ENCODE measurements at places on chromosomes 12 and 14. TPM values are rescaled to one million over a fixed set of nuclear protein-coding genes. Genes with fewer than 3 reads are reported as not detected.
A peak's percentile ranks its signal among the peaks of the same experiment; 100 is the strongest.

ABCC9 gene
- total RNA-seq = 0.05 TPM

DNA sequence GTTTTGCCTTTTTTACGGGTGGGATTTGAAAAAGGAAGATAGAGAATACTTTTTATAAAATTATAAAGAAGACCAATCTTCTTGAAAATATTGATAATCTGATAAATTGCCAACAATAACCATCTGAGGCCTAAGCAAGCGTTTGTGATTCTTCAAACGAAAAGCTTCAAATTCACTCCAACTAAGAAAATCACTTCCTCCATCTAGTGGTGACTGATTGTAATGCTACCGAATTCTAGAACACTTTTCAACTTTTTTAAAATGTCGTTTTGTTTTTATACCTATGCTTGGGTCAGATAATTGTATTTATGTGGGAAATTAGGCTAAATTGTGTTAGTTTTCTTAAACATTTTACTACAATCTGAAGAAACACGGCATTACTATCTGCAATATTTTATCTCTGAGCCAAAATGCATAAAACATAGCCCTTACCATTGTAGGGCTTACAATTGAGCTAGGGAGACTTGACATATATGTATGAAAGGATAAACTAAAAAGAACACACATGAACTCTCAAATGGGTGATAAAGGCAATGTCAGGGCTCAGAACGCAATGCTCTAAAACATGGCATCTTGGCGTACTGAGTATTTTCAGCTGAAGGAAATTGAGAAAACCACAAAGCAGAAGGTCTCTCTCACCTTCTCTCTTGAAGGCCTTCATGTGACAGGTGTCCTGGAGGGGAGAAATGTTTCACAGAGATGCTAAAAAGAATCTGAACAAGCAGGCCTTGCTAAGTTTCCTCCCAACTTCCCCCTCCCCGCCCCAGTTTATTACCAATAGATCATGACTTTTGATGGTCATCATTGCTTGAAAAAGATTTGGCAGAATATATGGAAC lies 36.8 kb upstream of the G2E3 start:
- DNase-seq = peak; percentile 55
- H3K27me3 ChIP-seq = no peaks in the 10 kb centered on the region
- no peak overlapping the region for H3K4me3 ChIP-seq
- peaks cover 4% of the 10 kb centered on the region for H3K4me1 ChIP-seq
- H3K27ac ChIP-seq = no peak overlapping the region

GRCh38 chr14:89719366-89720075 lies 235.0 kb downstream of the EFCAB11 start:
- no peaks in the 10 kb centered on the region for H3K36me3 ChIP-seq
- H3K27ac ChIP-seq = peak overlapping the region; percentile 70
- DNase-seq = no peak
- peaks cover 72% of the 10 kb centered on the region for H3K4me1 ChIP-seq
- H3K4me3 ChIP-seq = no peak overlapping the region

- no peak for DNase-seq
- no peak overlapping the region for H3K27ac ChIP-seq
- no peak overlapping the region for H3K4me3 ChIP-seq
- H3K27me3 ChIP-seq = no peaks in the 10 kb centered on the region
- no peaks in the 10 kb centered on the region for H3K36me3 ChIP-seq
Observed at GRCh38 chr14:51224551-51224950, 15.5 kb upstream of the TMX1 start.

GRCh38 chr14:23056145-23056955 lies 970 bp downstream of the CDH24 start:
- DNase-seq = peak; percentile 65
- H3K27me3 ChIP-seq = no peaks in the 10 kb centered on the region
- H3K36me3 ChIP-seq = peaks cover 8% of the 10 kb centered on the region
- peak overlapping the region; percentile 23 for H3K4me3 ChIP-seq

DNA sequence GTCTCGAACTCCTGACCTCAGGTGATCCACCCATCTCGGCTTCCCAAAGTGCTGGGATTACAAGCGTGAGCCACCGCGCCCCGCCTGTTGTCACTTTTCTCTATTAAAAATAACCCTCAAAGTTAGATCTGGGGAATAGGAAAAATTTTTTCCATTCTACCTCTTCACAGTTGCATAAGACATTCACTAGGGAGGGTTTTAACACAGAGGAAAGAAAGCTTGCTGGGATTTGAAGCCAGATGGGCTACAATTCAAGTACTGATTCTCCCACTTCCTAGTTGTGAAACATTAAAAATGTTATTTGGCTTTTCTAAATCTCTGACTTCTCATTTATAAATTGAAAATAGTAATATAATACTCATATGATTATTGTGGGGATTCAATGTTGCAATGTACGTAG lies 23.3 kb upstream of the SLC15A5 start:
- DNase-seq = no peak
- no peaks in the 10 kb centered on the region for H3K4me1 ChIP-seq
- H3K36me3 ChIP-seq = no peaks in the 10 kb centered on the region
- H3K4me3 ChIP-seq = no peak overlapping the region

DNA sequence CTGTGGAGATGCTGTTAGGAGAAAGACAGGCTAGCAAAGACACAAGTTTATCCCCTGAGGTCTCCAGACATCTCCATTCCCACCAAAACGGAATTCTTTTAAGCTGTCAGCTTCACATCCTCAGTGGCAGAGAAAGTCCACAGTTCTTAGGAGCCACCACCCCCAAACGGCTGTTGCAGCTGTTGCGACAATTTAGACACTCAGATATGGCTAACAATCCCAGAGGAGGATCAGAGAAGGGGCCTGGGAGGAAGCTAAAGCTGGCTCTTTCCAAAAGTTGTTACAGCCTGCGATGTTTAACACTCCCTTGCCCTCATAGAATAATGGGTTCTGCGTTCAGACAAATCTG lies 1.9 kb upstream of the ATP5MC2 start:
- H3K4me1 ChIP-seq = peaks cover 7% of the 10 kb centered on the region
- no peaks in the 10 kb centered on the region for H3K36me3 ChIP-seq
- H3K27me3 ChIP-seq = no peaks in the 10 kb centered on the region

DNA sequence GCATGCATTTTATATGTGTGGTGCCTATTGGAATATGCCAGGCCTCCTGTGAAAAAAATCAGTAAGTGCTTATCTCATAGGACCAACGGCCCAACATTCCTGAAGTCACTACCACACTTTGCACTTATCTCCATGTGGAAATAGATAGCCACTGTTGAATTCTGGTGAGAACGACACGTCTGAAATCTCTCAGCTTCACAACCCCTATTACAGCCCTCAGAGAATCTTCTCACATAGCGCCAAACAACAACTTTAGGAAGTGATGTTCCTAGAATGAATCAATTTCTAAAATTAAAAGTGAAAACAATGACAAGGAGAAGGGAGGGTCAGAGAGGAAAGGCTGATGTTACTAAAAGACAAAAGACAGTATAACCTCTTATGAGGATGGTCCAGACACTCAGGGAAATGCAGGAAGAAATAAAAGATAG lies 270.8 kb upstream of the BTG1 start:
- H3K27ac ChIP-seq = no peak overlapping the region
- DNase-seq = no peak
- no peaks in the 10 kb centered on the region for H3K27me3 ChIP-seq
- H3K36me3 ChIP-seq = no peaks in the 10 kb centered on the region
- H3K4me1 ChIP-seq = no peaks in the 10 kb centered on the region

DNA sequence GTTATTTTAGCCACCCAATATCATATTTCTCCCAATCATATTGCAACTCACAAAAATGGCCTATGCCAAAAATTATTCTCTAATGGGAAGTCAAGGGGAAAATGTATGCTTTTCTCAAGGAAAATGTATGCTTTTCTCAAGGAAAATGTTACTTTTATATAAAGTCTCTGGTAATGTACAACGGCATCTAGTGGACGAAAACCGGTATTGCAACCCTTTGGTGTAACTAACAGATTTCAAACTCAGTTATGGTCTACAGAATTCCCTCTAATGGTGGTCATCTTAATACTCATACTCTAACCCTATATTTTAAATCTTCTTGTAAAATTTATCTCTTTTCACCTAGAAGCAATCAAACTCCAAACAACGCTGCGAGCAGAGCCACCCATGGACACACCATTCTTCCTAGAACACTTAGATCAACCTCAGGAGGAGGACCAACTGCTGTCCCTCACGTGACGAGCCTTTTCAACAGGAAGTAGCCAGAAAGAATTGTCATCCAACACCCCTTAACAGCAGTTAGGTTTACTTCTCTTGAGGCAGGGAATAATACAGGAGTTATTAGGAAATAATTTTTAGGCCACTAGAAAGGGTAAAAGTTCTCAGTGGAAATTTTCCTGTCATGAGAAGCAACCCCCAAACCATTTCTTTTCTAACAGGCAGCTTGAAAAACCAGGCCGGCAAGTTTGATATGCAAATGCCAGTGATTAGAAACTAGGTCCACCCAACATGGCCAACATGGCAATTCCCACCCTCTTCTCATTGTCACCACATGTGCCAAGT lies 20.1 kb downstream of the APOBEC1 start:
- peaks cover 3% of the 10 kb centered on the region for H3K4me1 ChIP-seq
- no peaks in the 10 kb centered on the region for H3K36me3 ChIP-seq
- no peaks in the 10 kb centered on the region for H3K27me3 ChIP-seq
- no peak overlapping the region for H3K4me3 ChIP-seq
- peak; percentile 35 for DNase-seq

GRCh38 chr14:99420711-99421110 lies 59.9 kb downstream of the SETD3 start:
- H3K4me1 ChIP-seq = no peaks in the 10 kb centered on the region
- peaks cover 6% of the 10 kb centered on the region for H3K36me3 ChIP-seq
- H3K27me3 ChIP-seq = no peaks in the 10 kb centered on the region
- no peak overlapping the region for H3K27ac ChIP-seq

DNA sequence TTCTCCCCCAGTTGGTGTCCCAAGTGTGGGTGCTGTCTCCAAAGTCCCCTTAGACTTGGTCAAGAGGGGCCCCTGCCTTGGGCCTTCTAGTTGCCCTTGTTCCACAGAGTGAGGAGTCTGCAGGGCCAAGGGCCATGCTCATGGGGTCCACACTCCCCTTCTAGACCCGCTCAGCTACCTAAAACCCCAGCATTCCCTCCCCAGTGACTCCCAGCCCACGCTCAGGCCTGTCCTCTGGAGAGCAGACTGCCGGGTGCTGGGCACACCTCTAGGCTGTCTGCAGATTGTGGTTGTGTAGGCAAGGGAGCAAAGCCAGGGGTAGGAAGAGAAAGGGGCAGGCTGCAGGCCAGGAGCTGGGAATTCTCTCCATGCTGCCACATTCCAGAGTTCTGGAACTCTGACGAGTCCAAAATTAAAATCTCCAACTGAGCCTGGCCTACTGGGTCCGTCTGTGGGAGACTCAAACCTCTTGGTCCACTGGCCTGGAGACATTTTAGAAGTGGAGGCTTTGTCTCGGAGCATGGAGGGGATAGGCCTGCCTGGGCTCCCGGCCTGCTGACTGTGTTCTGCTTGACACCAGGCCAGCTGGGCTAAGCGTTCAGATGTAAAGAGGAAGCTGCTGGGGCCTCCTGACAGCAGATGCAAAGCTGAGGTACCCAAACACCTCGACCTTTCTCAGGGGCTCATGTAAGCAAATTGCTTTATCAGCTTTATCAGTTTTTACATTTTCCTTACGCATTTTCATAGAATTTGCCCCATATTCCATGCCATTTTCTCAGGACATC lies 13.7 kb upstream of the KRT5 start:
- H3K4me1 ChIP-seq = no peaks in the 10 kb centered on the region
- H3K27me3 ChIP-seq = no peaks in the 10 kb centered on the region
- no peak overlapping the region for H3K4me3 ChIP-seq
- no peak overlapping the region for H3K27ac ChIP-seq

DNA sequence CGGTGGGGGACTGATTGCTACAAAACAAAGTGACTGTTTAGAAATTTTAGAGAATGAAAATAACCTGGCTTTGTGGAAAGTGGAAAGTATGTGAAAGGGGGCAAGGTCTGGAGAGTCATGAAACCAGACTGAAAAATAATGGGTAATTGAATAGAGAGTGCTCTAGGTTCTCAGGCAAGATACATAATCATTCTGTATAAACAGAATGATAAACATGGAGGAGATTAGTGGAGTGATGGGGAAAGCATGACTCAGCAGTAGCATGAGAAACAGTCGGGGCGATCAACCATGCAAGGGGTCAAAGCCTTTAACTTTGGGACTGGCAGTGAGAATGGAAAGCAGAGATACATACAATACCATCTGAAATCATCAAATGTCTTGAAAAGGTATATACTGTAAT lies 332.5 kb downstream of the CCER1 start:
- no peaks in the 10 kb centered on the region for H3K36me3 ChIP-seq
- DNase-seq = no peak
- H3K27ac ChIP-seq = no peak overlapping the region
- H3K27me3 ChIP-seq = no peaks in the 10 kb centered on the region
- no peak overlapping the region for H3K4me3 ChIP-seq
- H3K4me1 ChIP-seq = no peaks in the 10 kb centered on the region

TMTC1 gene
- total RNA-seq = 0.73 TPM

DNA sequence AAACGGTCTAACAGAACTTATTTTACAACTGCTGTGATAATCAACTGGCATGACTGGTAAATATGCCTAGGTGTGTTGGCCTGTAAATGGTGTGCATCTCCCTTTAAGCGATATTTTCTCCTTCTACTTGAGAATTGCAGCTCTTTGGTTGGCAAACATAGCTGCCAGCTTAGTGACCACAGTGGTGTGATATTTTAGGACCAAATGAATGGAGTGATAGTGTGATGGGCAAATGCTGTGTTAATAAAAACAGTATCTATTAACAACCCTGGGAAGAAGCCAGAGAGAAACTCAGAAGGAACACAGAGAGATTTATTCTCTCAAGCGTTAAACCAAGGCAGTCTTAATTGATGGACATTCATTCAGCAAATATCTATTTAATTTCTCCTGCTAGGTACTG lies 278.4 kb downstream of the AACS start:
- DNase-seq = no peak
- no peak overlapping the region for H3K27ac ChIP-seq
- H3K4me1 ChIP-seq = no peaks in the 10 kb centered on the region
- no peak overlapping the region for H3K4me3 ChIP-seq
- H3K36me3 ChIP-seq = no peaks in the 10 kb centered on the region

- no peaks in the 10 kb centered on the region for H3K27me3 ChIP-seq
- H3K4me3 ChIP-seq = no peak overlapping the region
- no peaks in the 10 kb centered on the region for H3K36me3 ChIP-seq
- no peak for DNase-seq
Observed at GRCh38 chr12:54998958-54999510, 14.5 kb upstream of the TESPA1 start.

EML1 gene
- total RNA-seq = not detected

- H3K4me1 ChIP-seq = peaks cover 23% of the 10 kb centered on the region
- no peaks in the 10 kb centered on the region for H3K27me3 ChIP-seq
- H3K4me3 ChIP-seq = peak overlapping the region; percentile 61
- no peaks in the 10 kb centered on the region for H3K36me3 ChIP-seq
- peak overlapping the region; percentile 96 for H3K27ac ChIP-seq
- DNase-seq = peak; percentile 25
Observed at GRCh38 chr12:92927055-92927435, 2.0 kb downstream of the EEA1 start.

Data from naive thymus-derived CD4-positive, alpha-beta T cell (primary cell).